ENCODE measurements at places on chromosomes 2 and 18.

DNA sequence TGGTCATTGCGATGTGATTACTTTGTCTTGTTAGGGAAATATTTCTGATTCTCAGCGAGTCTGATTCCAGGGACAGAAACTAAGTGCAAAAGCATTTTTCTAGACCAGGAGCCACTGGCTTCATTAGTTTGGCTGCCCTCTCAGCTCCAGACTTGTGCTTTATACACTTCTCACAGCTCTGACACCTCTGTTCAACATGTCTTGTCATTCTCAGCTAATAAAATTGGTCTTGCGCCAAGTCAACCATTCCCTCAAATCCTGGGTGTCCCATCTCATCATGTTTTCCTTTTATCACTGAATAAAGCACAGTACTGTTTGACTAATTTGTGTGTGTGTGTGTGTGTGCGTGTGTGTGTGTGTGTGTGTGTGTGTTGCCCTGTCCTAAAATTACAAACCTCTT, 215.5 kb upstream of the EPHA4 start:
- no peak for DNase-seq

DNA sequence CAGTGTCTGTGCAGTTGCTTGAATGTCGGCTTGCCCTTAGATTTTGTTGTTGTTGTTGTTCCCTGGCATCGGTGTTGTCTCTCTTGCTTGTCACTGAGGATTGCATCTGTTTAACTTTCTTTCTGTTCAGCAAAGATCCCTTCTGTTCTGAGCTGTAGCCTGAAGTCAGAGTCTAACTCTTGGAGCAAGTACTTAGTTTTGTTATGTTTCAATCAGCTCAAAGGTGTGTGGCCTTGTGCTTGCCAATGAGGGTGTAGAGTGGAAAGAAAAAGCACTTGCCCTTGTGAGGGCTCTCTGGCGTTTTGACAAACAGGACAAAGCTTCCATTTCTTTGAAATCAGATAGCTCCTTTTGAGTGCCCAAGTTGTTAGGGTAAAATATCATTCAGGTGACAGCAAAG, 757.1 kb upstream of the CDH7 start:
- no peak for DNase-seq

DNA sequence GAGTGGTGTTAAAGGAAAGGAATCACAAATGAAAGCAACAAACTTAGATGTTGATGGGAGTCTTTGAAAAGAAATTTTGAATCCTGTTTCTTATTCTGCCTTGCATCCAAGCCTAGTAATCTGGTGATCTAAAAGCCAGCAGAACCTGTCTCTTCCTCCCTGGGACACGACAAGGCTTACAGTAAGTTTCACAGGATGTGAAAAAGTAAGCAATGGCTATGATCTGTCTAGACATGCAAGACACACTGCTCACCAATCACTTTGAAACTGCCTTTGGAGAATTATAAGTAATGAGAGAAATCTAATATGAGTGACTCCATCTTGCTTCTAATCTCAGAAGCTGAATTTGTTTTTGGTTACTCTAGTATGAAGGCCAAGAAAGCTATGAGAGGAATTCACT, 103.7 kb downstream of the KCNH7 start:
- no peak for DNase-seq

DNA sequence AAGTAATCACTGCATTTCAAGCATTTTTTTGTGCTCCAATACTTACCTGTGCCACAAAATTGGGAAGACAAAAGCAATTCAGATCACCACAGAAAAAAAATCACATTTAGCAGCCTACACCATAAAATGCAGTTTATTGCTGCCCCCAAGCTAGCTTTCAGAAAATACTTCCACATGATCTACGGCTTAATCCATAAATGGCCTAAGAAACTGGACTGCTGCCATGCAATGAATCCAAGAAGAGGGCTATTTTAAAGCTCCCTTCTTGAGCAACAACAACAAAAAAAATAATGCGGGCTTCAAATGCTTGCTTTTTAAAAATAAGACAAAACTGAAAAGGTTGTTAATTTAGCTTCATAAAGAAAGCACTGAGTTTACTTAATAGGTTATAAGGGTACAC, 272.3 kb downstream of the RAD51AP2 start:
- peak; percentile 20 for DNase-seq

DNA sequence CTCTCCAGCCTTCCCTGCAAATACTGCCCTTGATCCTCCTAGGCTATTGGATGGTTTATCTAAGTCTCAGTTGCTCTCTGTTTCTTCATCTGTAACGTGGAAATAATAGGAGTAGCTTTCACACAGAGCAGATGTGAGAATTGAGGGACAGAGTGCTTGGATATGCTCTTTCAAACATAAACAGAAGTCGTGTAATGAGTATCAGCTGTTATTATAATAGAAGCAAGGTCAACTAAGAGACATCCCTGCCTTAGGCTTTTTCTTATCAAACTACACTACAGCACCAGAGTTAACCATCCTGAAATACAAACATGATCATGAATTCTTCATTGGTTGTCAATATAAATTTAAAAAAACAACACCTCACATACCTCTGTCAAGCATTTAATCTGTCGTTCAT, 138.2 kb downstream of the DOK6 start:
- no peak for DNase-seq

DNA sequence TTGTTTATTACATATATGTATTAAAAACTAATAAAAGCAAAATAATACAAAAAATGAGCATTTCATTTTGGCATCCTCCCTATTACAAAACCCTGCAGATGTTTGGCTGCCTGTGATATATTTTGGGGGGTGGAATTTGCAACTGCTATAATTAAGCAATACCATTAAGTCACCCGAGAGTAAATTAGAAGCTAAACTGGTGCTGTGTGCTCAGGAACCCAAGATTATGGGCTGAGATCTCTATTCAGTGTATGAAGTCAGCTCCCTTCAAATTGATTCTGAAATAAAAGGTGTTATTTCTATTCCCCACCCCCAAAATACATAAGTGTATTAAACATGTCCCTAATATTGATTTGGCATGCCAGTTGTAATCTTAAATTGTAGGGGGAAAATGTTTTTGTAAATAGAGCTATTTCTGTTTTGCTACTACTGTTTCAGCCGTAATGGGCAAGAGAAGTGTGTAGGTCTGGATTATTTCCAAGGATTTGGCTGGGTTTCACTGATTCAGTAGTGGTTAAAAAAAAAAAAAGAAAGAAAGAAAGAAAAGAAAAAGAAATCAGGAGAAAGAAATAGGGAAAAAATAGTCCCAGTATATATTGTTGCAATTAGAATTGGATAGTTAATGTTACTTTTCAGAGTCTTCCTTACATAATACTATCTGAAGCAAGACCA, 110.9 kb downstream of the SS18 start:
- DNase-seq: no peak

DNA sequence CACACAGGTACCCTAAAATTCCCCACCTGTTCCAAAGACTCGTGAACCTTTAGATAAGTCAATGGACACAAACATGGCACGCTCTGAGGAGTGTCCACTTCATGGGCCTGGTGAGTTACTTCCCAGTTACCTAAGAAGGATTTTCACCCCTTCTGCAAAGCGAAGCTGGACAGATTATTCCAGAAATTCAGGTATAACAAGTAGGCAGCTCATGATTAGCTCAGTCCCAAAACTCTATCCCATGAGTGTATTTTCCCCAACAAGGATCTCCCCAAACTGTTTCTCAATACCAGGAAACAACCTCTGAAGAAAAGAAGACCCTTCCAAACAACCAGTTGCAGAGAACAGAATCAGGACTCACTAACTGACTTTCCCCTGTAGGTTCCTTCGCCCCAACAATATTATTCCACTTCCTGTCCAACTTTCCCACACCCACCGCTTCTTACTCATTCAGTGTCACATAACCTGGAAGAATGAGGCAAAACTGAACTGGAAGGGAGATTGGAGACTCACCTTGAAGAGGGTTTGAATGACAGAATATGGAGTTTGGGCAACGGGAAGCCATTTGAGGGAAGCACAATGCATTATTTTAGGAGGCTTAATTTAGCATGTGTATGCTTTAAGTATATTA, 120.1 kb downstream of the ANTXR1 start:
- no peak for DNase-seq

GRCh38 chr18:54130631-54131030, 93.8 kb downstream of the MBD2 start:
- DNase-seq: no peak

DNA sequence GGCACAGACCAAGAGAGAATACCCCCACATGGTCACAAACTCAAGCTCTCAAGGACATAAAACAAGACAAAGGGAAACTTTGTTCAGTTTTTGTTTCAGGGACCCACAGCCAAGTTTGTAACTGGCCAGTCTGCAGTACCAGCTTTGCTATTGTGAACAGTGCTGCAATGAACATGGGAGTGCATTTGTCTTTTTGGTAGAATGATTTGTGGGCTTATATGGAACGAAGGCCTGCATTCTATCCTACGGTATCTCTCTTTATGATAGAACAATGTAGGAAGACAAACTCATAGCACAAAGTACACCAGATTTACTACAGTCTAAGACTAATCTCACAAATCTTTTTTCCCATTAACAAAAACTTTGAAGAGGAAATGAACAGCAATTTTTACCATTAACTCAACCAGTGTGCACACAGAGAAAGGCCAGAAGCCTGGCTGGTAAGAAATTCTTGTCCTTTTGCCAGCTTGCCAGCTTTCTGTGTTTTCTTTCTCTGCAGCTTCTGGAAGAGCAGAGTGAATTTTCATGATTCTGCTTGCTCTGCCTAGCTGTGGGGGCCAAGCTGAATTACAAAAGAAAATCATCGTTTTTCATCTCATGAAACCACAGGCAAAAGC, 37.1 kb upstream of the FEZ2 start:
- peak; percentile 5 for DNase-seq

- no peak for DNase-seq
Observed at GRCh38 chr2:151826737-151827157, 1.5 kb downstream of the ARL5A start.

- DNase-seq: peak; percentile 54
Observed at GRCh38 chr2:20052861-20053281, 1.4 kb upstream of the LAPTM4A start.

- no peak for DNase-seq
Observed at GRCh38 chr2:118859157-118859770, 11.8 kb upstream of the EN1 start.

DNA sequence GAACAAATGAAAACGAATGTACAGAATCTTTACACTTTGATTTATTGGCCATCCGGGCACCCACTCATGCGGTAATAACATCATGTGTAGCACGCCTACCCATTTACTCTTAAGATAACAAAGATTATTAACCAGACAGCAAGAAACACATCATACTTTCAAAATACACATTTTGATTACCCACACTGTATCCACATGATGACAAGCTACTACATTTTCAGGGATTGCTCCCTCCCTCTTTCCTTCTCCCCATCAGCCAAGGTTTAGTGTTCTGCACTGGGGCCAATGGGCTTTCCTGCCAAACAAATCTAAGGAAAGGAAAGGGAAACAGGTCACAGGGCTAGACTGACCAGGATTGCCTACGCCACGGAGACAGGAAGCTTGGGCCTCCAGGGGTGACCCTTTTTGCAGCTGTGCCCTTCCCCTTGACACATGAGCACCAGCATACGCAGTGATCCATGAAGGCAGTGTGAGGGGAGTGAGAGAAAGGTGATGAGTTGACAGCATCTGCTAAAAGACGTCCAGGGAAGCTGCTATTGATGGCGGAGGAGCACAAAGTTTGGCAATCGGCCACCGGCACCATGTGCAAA, 76.5 kb downstream of the ZNF521 start:
- DNase-seq: no peak

- no peak for DNase-seq
Observed at GRCh38 chr18:73975266-73975665, 172.4 kb downstream of the FBXO15 start.

- no peak for DNase-seq
Observed at GRCh38 chr2:26904839-26905238, 56.9 kb downstream of the DPYSL5 start.

- DNase-seq: no peak
Observed at GRCh38 chr2:86335865-86336674, 1.4 kb downstream of the REEP1 start.

DNA sequence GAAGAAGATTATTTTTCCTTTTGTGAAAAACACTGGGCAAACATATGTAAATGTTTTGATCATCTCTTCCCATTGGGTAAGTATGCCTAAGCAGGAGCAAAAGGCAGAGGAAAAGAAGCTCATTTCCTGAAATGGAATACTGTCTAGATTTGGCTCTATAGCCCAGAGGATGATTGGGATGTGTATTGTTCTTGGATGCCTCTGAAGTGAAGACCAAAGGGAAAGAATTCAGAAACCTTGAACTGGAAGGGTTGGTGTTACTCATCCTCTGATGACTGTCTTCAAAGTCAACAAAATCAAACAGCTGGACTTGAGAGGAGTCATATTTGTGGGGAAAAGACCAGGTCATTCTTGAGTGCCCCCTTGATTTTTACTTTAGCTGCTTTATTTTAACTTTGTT, 112.6 kb upstream of the NT5C1B start:
- DNase-seq: no peak

GRCh38 chr2:151409601-151410484, at the start of gene RIF1:
Gene RIF1, plus strand, starts transcription at chr2:151409902. Its CDS starts 522 bp downstream, at chr2:151410424.
- peak; percentile 79 for DNase-seq

- no peak for DNase-seq
Observed at GRCh38 chr2:160062292-160063005, at the start of gene PLA2R1. Gene PLA2R1, minus strand, starts transcription at chr2:160062615. Its CDS starts 212 bp downstream, at chr2:160062403.

GRCh38 chr2:216426166-216426777, 14.0 kb downstream of the SMARCAL1 start:
- no peak for DNase-seq

DNA sequence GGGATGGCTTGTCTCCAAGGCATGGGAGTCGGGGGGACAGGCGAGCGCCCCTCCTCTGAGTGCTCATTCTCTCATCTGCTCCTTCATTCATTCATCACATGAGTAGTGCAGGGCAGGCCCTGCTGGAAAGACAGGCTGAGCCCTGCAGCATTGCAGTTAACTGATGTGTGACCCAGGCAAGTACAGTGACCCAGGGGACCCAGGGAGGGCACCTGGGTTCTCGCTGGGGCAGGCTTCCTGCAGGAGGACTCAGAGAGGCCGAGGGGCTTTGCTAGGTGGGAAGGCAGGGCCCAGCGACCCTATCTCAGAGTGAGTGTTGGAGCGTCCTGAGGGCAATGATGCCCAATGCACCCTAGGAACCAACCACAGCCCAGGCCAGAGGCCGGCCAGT, 30.6 kb downstream of the HJURP start:
- DNase-seq: no peak

GRCh38 chr2:230602562-230603230, 109.9 kb upstream of the CAB39 start:
- DNase-seq: no peak

- DNase-seq: no peak
Observed at GRCh38 chr2:196389670-196390069, 218.3 kb upstream of the STK17B start.

GRCh38 chr2:192969055-192969454, 774.3 kb upstream of the TMEFF2 start:
- DNase-seq: no peak

DNA sequence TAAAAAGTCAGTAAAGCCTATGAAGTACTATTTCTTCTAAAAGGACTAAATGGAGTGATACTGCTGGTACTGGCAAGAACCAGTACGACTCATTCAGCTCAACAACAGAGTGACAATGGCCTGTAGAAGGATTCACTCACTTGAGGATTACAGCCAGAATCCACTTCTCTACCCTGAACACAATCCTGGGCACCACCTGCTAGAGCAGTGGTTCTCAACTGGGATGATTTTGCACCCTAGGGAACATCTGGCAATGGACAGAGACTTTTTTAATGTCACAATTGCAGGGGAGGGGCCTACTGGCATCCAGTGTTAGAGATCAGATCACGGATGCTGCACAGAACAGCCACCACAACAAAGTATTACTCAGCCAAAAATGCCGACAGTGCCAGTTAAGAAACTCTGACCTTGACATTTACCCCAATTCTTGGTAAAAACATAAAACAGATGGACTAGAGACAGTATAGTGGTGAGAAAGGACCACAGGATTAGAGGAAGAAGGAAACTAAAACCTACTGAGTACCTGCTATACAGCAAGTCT, 5.0 kb downstream of the SPIRE1 start:
- no peak for DNase-seq

- DNase-seq: peak; percentile 42
Observed at GRCh38 chr2:191167766-191168165, 17.0 kb upstream of the STAT4 start.
